ENCODE measurements at places on chromosomes 13 and 19. TPM values are rescaled to one million over a fixed set of nuclear protein-coding genes. Genes with fewer than 3 reads are reported as not detected.

The EDNRB gene
- not detected for total RNA-seq

The KCNC3 gene
- total RNA-seq: not detected

The LGALS4 gene
- total RNA-seq: 0.11 TPM

The PEG3 gene
- not detected for total RNA-seq

The SMIM44 gene
- not detected for total RNA-seq

The ZNF682 gene
- total RNA-seq: not detected

The PRR36 gene
- 0.02 TPM for total RNA-seq

The PPAN gene
- 79.6 TPM for total RNA-seq

The ZNF264 gene
- 32.3 TPM for total RNA-seq

The PCDH17 gene
- total RNA-seq: under 0.01 TPM

The VAV1 gene
- total RNA-seq: not detected

The IRGQ gene
- total RNA-seq: 12.4 TPM

The FPR3 gene
- not detected for total RNA-seq

The CPB2 gene
- not detected for total RNA-seq

The LIM2 gene
- total RNA-seq: not detected

The NRTN gene
- 0.53 TPM for total RNA-seq

The CASP14 gene
- total RNA-seq: 0.11 TPM

The KLK3 gene
- not detected for total RNA-seq

The NLRP13 gene
- total RNA-seq: not detected

The KIR2DL1 gene
- not detected for total RNA-seq

The TTC9B gene
- total RNA-seq: 0.73 TPM

The SERP2 gene
- not detected for total RNA-seq

The PLPPR3 gene
- 0.30 TPM for total RNA-seq

The ZNF724 gene
- total RNA-seq: 6.5 TPM

The DGKH gene
- 10.3 TPM for total RNA-seq

The PLK5 gene
- total RNA-seq: not detected

The LILRA1 gene
- not detected for total RNA-seq

The FGF21 gene
- total RNA-seq: not detected

The MAP4K1 gene
- 0.24 TPM for total RNA-seq

The STAP2 gene
- 3.6 TPM for total RNA-seq

The ALG5 gene
- 45.4 TPM for total RNA-seq

The IGFL1 gene
- total RNA-seq: not detected

The ZNF415 gene
- total RNA-seq: not detected

The ZNF66 gene
- total RNA-seq: not detected

The CEACAM16 gene
- not detected for total RNA-seq

The GNG7 gene
- total RNA-seq: not detected

The SNRPA gene
- 257 TPM for total RNA-seq

The MUC16 gene
- not detected for total RNA-seq

The DLL3 gene
- 1.2 TPM for total RNA-seq

The DCLK1 gene
- total RNA-seq: 5.2 TPM

The ADM5 gene
- 11.1 TPM for total RNA-seq

The CEACAM8 gene
- not detected for total RNA-seq

The ETV2 gene
- 0.50 TPM for total RNA-seq
